ENCODE measurements at places on chromosomes 7 and 10.

GRCh38 chr7:49346195-49346899 is 422.0 kb downstream of the CDC14C start:
- no peak for DNase-seq

DNA sequence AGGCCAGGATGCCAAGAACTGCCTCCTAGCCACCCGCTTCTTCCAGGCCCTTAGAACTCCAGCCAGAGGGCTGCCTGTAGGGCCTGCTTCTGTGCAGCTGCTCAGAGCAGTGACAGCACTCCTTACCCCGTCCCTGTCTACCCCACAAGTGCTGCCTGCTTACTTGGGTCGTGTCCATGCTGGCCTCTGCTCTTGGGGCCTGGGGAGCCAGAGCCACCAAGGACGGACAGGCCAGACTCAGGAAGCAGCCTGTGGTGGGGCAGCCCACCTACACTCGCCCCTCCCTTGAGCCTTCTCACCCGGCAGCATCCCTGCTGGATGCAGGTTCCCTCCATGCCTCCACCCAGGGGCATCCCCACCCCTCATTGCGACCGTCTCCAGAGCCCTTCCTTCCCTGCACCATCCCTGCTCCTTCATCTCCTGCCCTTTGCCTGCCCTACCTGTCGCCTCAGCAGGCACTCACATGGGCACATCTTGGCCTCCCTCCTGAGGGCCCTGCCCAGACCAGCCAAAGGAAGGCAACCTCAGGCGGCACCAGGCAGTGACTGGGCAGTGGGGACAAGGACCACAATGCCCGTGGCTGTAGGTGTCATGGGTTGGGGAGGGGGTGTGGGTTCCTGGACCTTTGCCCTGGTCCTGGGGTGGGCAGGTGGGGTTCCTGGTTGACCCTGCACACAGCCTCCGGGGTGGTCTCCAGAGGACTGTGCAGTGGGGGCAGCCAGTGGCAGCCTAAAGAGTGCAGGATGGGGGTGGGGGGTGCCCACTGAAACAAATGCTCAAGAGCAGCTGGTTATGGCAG is 78.0 kb upstream of the TNS3 start:
- DNase-seq = no peak

- no peak for DNase-seq
Measured at GRCh38 chr7:65449505-65449852, 75.8 kb downstream of the ZNF92 start.

DNA sequence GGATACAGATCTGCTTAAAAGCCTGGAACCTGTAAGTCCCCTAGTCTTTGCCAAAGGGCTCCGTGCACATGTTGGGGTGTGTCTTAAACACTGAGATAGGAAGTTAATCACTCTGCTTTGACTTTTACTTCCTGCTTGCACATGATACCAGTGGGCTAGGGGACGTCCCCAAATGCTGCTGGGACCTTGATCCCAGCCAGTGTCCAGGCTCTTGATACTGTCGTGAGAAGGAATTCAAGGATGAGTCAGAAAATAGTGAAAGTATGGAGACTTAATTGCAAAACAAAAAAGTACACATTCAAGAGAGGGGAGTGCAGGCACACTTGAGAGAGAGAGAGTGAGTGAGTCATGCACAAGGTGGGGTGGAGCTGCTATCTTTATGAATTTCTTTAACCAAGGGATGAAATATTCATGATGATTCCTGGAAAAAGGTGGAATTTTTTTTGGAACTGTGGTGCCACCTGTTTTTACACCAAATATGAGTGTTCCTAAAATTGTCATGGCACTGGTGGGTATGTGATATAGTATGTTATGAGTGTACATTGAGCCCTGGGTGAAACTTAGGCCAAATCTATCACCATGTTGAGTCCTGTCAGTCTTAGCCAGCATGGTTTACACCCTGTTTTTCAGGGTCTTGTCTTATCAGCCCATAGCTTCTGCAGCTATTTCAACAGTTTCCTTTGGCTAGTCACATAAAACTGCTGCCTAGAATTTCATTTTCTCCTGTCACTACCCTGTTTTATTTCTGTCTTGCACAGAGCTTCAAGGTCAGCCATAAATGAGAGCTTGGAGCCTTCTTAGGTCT is 88.3 kb upstream of the CYP26C1 start:
- DNase-seq = peak; percentile 61

- DNase-seq = no peak
Measured at GRCh38 chr7:39606941-39607340, 16.4 kb upstream of the RALA start.

DNA sequence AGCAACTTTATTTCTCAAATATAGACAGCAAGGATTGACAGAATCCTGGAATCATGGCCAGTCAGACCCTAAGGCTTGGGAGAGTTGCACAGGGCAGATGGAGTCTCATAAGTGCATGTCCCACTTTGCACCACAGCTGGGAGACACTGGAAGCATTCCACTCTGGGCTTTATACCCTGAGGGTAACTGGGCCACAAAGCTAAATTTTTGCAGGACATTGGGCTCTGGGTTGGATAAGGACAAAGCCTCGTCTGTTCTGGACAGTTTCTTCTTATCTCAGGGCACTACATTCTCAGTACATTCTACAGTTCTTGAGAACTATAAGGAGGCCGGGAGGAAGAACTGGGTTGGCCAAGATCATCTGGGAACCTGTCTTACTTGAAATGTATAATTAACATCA is 158.3 kb upstream of the IGFBP3 start:
- DNase-seq = no peak

DNA sequence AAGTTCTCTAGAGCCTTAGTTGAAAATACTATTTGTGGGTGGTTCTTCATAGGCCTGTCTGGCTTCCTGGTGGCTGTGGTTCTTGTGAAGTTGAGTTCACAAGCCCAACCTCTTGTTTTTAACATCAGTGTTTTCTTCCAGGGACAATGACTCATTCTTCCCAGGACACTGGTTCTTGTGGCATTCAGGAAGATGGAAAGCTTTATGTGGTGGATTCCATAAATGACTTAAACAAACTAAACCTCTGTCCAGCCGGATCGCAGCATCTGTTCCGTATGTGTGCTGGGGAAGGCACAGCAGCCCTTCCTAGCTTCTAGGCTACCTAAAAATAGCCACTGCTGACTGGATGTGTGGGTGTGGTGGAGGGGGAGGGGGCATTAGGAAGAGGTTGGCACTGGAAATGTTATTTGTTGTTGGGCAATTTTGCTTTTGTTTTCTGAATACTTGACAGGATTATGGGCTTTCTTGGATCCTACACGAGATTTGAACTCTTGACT is 3.9 kb downstream of the LSMEM1 start:
- peak; percentile 15 for DNase-seq

GRCh38 chr10:6199131-6199733 is 3.5 kb upstream of the PFKFB3 start:
- no peak for DNase-seq

DNA sequence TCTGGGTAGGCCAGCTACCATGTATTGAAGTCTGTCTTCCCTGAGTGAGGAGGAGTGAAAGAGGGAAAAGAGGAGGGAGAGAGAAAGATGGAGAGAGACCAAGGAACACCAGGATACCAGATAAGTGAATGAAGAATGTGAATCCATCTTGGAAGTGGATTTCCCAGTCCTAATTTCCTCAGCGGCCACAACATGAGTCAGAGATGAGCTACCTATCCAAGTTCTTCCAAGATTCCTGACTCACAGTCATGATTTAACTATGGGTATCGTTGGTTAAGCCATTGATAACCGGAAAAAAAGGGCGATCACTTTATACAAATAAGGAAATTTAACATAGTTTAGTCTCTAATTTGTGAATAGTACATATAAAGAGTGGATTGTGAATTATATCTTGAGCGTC is 561.8 kb downstream of the ATRNL1 start:
- DNase-seq = no peak

DNA sequence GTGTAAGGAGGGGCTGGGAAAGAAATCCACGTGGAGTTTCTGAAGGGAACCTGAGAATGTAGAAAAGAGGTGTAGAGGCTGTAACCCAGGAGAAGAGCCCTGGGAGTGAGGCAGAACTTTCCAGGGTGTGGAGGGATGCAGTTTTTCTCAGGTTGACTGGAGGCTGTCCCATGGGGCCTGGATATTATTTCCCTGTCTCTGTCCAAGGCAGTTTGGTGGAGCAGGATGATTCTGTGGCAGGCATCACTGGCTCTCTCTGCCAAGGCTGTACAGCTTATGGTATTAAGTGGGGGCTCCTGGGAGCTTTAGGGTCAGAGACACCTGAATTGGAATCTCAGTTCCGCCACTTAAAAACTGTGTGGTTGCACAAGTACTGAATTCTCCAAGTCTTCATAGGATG is 81.6 kb downstream of the CHN2 start:
- no peak for DNase-seq

DNA sequence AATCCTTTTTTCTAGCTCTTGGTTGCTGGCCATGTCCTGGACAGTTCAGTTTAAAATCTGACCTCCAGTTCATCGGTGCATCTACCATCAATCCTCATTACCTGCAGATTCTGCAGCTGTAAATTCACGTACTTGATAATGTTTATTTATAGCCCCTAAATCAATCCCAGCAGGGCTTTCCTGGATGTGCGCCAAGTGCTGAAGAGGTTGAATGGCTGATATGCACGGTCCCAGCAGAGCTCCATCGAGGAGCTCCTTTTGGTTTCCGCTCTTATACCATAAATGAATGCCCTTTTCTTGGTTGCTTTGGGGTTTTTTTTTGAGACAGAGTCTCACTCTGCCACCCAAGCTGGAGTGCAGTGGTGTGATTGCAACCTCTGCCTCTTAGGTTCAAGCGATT is 91.2 kb upstream of the CCZ1B start:
- no peak for DNase-seq

DNA sequence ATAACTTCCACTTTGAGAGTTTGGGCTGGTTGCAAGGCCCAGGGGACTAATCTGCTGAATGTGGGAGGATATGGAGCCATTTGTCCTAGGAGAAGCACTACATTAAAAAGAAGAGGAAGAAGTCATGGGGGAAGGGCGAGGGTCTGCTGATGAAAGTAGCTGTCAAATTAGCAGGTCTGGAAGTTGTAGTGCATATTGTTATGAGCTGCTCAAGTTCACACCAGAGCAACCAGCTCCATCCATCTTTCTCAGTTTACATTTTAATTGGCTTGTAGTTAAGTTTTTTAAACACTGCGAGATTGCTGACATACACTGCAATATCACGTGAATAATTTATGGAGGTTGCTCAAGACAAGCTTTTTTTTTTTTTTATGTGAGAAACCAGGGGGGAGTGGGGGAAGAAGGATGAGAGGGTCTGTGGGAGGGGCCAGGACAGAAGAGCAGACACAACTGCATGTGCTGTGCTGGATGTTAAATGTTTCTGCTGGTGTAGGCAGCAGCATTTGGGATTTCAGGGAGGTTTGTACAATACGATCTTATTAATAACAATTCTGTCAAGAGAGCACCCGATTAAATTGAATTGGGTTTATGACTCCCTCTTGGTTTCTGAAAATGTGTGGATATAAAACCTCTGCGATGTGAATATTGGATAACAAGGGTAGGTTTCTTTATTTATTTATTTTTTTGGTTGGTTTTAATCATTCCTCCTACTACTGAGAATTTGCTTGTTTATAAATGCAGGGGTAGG is 759.0 kb upstream of the GALNT17 start:
- DNase-seq = no peak

DNA sequence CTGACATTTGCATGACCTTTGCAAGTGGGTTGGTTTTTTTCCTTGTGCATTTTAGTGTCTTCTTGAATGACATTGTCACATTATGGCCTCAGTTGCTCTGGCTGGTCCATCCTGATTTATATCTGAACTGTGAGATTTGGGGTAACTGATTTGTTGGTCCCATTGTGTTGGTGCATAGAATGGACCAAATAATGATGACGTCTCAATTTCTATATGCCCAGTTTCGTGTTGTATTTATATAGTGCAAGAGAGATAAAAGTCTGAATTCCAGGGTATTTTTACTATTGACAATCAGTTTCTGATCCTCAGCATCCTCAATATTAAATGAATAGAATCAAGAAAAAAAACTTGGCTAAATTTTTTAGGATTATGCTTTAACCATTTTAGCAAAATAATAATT is 281.8 kb downstream of the HDAC9 start:
- DNase-seq = no peak

GRCh38 chr10:4022473-4022872 is 237.5 kb upstream of the KLF6 start:
- no peak for DNase-seq

GRCh38 chr7:36279200-36279925 is 110.3 kb upstream of the ANLN start:
- DNase-seq = no peak

GRCh38 chr7:44624318-44624717 is 17.9 kb downstream of the OGDH start:
- DNase-seq = no peak

- no peak for DNase-seq
Measured at GRCh38 chr7:148753224-148753623, 54.5 kb downstream of the CUL1 start.

- no peak for DNase-seq
Measured at GRCh38 chr7:155226261-155227003, 71.2 kb upstream of the INSIG1 start.

- no peak for DNase-seq
Measured at GRCh38 chr10:110226926-110227641, 19.7 kb downstream of the MXI1 start.

DNA sequence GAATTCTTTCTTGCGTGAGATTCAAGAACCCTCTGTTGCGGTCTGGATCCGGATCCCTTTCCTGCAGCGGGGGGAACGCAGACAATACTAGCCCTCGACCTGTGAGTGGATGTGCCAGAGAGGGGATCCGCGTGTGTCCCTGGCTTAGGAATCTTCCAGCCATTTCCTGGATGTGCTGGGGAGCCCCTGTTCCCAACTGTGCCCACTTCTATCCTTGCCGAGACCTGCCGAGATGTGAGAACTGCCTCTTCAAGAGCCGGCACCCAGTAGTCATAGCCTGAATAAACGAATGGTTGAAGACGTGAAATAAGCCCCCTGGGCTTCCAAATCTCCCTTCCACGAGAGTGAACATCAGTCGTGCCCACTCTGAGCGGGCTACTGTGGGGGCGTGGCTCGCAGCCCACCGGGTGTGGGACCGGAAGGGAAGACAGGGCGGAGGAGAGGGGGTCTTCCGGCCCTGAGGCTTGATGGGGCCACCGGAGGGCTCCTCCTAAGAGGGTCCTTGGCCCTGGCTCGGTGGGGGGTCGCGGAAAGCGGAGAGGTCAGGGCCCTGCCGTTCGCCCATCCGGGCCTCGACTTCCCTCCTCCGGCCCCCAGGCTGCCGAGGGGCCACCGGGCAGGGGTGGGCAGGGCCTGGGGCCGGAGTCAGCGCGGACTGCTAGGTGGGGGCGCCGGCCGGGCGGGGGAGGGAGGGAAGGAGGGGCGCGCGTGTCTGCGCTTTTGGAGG is 1.3 kb upstream of the CCDC136 start:
- DNase-seq = no peak

- no peak for DNase-seq
Measured at GRCh38 chr10:64959883-64960282, 1438.7 kb downstream of the REEP3 start.

DNA sequence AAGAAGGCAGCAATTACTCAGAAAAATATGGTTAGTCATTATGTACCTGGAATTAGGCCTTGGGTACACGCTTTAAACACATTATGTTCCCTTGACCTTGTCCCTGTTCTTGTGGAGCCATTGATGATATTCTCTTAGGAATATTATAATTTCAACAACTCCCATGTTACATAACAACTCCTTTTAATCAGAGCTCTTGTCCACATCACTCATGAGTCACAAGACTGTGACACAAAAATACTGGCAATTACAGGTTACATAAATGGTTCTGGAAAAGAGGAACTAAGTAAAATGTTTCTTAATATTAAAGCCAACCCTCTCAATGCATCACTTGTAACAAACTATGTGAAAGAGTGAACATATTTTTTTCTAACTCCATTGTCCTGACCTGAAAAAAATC is 143.8 kb upstream of the PCLO start:
- DNase-seq = no peak

Measured in HTR-8/SVneo (cell line).